ENCODE measurements at places on chromosomes 5 and 9. TPM values are rescaled to one million over a fixed set of nuclear protein-coding genes. Genes with fewer than 3 reads are reported as not detected.

The LHX2 gene
- 0.80 TPM for total RNA-seq

The ARHGEF37 gene
- 3.9 TPM for total RNA-seq

The AGXT2 gene
- total RNA-seq = not detected

The OR1Q1 gene
- not detected for total RNA-seq

- peak; percentile 80 for DNase-seq
These were observed 9.4 kb downstream of the FLT4 start for GRCh38 chr5:180639741-180640610.

DNA sequence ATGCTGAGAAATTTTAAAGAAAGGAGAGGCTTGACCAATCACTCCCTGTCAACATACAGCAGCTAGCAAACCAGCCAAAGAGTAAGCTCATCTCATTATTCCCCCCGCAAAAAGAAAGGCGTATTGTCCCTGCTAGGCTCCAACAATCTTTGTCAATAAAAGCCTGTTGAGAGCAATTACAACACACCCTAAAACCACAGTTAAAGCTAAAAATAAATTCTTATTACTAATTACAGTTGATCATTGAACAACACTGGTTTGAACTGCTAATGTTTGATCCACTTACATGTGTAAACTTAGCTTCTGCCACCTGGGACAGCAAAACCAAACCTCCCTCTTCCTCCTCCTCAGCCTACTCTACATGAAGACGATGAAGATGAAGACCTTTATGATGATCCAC, 151.2 kb downstream of the TSSK1B start:
- no peak for DNase-seq

GRCh38 chr9:80836013-80836412, 853.3 kb downstream of the TLE1 start:
- no peak for DNase-seq

GRCh38 chr5:56698463-56699381, 116.6 kb upstream of the MAP3K1 start:
- DNase-seq = no peak

DNA sequence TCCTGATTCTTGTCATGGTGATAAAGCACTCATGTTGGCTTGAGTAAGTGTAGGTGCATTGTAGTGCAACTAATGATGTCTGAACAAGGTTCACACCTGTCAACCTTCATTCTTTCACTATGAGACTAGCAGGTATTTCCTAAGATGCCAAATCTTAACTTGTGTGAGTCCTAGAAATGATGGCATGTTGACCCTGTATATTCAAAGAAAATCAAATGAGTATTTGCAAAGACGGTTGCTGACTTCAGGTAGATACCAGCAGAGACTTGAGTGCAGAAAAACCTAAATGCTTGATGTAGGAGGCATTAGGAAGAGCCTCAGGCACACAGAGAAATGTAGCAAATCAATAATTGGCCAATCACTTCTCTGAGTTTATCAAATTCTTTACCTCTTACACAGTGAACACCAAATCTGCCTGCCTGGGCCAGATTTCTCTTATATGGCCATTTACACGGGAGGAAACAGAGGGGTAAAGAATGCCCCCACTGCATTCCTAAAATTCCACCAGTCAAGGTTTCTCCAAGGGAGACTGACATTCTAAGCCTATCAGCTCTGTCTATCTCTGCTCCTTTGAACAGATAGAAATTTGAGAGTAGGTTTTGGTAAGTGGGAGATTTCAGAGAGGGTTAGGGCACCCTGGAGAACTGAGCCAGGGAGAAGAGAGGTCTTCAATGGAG, 488.6 kb upstream of the WWC1 start:
- no peak for DNase-seq

GRCh38 chr5:9091896-9092662, 453.8 kb downstream of the SEMA5A start:
- no peak for DNase-seq
